ENCODE measurements at places on chromosomes 2 and 18.

DNA sequence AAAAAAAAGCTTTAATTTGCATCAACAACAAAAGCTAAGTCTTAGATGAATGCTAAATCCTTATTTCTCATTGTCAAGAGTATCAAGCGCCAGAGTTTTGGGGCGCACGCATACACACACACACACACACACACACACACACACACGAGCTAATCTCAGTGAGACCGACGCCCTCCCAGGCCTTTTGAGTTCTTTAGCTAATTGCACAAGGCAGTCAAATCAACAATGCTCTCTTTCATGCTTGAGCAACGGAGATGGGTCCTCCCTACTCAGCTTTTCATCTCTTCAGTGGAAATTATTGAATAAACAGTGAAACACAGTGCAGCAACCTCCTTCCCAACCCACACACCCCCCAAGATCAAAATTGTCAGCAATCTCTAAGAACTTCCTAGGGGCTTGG, 19.2 kb downstream of the GKN1 start:
- DNase-seq = no peak

DNA sequence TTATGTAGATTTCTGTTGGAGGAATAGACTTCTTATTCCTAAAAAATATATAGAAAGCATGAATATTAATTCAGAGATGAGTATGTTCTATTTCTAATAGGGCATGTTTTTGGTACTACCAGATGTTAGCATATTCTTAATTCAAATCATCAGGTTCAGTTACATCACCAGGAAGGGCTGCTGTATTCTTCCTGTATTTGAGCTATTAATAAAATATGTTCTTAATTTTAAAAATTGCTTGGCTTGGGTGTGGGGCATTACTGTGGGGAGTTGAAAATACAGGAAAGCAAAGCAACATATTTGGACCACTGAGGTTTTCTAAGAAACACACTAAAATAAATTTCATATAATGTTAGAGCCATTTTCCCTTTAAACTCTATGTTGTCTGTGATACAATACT, 343.0 kb downstream of the EPHA4 start:
- no peak for DNase-seq

- no peak for DNase-seq
Observed at GRCh38 chr18:58505181-58505580, 123.7 kb downstream of the ALPK2 start.

GRCh38 chr2:66426244-66427111, 8.4 kb upstream of the MEIS1 start:
- no peak for DNase-seq

DNA sequence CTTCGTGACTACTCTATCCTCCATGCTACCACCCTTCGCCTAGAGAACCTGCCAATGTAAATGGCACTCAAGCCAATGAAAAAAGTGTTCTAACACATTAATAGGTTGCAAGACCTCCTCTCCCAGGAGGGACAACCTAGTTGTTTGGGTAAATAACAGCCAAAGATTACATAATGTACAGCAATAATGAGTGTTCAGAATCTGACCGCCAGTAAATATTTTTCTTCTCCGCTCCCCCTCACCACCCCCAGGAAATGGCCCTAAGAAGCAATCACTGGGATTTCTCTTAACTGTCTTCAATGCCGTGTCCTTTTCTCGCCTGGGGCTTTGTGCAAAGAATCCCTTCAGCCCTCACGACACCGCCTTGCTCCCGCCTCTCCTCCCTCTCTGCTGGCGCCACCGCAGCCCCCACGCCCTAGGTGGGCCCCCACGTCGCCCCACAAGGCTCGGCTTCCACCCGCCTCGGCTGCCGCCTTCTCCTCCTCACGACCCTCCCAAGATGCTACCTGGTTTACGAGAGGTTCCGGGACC, 458 bp downstream of the HYCC2 start:
- DNase-seq = peak; percentile 9

DNA sequence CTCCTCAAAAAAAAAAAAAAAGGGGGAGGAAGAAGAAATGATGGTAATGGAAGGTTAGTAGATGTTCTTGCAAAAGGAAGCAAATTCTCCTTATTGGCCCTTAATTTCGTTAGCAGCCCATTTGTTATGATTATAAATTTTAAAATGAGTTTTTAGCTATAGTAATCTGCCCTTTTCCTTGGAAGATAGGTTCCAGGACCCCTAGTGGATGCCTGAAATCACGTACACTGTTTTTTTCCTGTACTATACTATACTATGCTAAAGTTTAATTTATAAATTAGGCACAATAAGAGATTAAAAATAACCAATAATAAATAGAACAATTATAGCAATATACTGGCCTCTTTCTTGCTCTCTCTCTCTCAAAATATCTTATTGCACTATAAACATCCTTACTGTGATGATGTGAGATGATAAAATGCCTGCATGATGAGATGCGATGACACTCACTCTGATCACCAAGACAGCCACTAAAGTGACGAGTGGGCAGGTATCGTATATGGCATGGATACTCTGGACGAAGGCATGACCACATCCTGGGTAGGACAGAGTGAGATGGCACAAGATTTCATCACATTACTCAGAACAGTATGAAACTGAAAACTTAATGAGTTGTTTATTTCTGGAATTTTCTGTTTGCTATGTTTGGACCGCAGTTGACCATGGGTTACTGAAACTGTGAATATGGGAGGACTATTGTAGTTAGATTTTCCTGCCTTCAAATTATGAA, 87.2 kb downstream of the KCTD18 start:
- no peak for DNase-seq

DNA sequence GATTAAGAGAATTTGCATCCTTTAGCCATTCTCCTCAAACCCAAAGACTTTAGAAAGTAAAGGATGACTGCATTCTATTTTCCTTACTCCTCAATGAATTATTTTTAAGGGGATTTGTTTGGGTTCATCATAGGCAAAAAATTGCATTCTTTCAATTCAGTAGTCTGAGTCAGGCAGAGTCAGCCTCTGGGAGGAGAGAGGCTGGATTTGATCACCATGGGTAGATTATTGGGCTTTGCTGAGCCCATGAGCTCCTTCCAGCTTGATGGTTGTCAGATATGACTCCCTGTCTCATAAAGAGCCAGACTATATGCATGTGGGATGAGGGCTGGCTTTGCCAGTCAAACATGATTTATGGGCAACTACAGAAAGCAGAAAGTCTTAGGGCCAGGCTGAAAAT, 101.2 kb downstream of the KCNS3 start:
- DNase-seq = no peak

GRCh38 chr2:66665124-66665984, 230.4 kb downstream of the MEIS1 start:
- DNase-seq = no peak

DNA sequence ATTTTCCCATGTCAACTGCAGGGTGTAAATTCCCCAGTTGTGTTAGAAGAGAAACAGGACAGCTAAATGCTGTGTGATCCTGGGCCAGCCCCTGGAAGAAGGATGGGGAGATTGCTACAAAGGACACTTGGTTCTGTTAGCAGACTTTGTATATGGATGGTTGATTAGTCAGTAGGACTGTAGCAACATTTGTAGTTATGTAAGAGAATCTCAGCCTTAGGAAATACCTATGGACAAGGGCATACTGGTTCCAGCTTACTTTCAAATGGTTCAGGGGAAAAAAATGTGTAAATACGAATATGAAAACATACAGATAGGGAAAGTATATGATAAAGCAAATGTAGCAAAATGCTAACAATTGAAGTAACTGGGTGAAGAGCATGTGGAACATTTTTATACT, 47.6 kb downstream of the GNAL start:
- no peak for DNase-seq

DNA sequence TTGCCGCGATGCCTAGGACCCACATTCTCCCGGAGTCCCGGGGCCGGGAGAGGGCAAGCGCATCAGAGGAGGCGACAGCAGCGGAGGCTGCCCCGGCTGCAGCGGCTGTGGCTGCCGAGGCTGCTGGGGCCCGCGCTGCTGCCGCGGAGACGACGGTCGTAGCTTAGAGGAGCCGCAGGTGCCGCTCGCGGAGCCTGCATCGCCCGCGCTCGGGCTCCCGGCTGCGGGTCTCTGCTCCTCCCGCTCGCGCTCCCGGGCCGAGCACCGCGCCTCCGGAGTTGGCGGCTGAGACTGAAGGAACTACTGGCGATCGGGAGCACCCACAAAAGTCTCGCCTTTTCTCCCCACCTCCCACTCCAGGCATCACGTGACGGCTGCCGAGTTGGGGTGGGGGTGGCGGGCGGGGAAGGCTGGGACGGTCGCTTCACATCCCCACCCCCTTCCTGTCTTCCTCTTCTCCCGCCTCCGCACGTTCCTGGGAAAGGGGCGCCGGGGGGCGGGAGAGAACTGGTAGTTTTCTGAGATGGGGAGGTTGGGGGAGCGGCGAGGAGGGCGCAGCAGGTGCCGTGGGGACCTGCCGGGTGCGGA, at the start of gene LYPD1:
Gene LYPD1 (minus strand): TSS at position 298 of the 588 bp plus-strand sequence. CDS start 273 bp downstream, at position 25.
- DNase-seq = no peak

DNA sequence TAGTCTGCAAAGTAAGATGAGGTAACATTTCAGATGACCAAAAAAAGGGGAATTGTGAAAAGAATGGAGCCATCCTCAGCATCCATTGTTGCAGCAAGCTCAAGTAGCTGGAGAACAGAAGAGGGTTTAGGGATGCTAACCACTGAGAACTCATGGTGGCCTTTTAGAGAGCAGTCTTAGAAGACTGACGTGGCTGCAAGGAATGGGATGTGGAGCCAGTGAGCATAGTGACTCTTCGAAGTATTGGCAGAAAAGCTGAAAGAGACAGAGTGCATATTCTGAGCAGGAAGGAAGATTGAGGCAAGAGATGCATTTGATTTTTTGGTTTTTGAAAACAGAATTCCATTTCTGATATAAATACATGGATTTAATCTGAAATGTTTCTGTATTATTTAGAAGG, 151.2 kb downstream of the UBE2E3 start:
- DNase-seq = no peak

- no peak for DNase-seq
Observed at GRCh38 chr18:9790261-9790660, 82.2 kb downstream of the RAB31 start.

- no peak for DNase-seq
Observed at GRCh38 chr18:25998461-25998860, 92.0 kb downstream of the SS18 start.

DNA sequence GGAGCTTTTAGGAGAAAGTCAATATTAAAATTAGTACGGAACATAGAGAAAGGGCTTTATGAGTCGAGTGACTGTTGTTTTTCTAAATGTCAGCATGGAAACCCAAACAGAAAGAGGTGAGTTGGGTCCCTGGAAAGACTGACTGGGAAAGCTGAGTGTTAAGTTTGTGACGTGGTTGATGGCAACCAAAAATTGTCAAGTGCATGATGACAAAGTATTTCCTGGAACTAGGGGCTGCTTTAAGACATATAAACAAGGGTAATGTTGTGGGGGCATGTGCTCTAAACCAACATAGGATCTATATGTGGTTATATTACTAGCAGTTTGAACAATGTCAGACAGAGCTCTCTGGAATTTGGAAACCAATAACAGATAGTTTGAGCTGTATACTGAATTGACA, 50.9 kb upstream of the GPD2 start:
- DNase-seq = no peak

- DNase-seq = no peak
Observed at GRCh38 chr2:227856697-227857096, 14.7 kb upstream of the DAW1 start.

- DNase-seq = no peak
Observed at GRCh38 chr2:65370387-65371073, 61.9 kb downstream of the SPRED2 start.

GRCh38 chr2:120879431-120880295, 144.0 kb downstream of the GLI2 start:
- DNase-seq = no peak

DNA sequence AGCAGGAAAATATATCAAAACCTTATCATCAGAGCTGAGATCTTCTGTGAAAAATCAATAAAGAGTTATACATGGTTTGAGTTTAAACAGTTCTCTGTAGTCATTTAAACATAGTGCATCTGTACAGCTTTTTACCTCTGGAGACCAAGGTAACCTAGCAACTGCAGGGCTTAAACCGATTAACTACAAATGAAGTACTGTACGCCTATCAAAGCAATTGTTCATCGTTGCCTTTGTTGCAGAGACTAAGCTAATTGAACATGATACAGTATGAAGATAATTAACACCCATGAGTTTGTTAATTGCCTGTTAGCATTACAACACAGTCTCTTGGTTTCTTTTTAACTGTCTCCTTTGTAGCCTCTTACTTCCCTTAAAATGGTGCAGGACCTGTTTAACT, 147.9 kb downstream of the LNPK start:
- DNase-seq = no peak

DNA sequence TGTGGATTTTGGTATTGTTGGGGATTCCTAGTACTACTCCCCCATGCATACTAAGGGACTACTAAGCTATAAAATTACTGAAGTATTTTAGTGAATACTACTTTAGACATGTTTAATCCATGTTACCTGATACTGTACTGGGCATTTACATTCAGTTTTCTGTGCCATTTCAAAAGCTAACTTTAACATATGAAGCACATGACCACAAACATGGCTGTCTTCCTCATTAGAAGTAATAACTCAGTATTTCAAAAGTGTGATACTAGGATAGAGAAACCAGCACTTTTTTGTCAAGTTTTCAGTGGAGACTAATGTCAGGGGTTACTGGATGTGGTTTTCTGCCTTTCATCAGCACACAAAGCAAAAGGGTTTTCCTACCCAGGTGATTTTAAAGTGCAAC, 27.9 kb downstream of the WDR33 start:
- DNase-seq = no peak

- no peak for DNase-seq
Observed at GRCh38 chr2:197925976-197926375, 121.6 kb downstream of the PLCL1 start.

DNA sequence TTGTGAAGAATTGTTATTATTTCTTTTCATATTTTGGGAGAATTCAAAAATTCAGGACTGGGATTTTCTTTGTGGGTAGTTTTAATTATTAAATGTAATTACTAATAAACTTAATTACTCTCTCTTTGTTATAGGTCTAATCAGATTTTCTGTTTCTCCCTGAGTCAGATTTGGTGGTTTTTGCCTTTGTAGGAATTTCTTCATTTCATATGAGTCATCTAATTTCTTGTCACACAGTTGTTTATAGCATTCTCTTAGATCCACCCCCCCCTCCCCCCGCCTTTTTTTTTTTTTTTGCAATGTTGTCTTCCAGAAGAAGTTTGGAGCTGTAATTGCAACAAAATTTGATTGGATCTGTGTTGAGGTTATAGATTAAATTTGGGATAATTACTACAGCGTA, 26.0 kb upstream of the GALR1 start:
- peak; percentile 59 for DNase-seq

GRCh38 chr18:8529609-8530008, 79.6 kb upstream of the RAB12 start:
- DNase-seq = no peak

DNA sequence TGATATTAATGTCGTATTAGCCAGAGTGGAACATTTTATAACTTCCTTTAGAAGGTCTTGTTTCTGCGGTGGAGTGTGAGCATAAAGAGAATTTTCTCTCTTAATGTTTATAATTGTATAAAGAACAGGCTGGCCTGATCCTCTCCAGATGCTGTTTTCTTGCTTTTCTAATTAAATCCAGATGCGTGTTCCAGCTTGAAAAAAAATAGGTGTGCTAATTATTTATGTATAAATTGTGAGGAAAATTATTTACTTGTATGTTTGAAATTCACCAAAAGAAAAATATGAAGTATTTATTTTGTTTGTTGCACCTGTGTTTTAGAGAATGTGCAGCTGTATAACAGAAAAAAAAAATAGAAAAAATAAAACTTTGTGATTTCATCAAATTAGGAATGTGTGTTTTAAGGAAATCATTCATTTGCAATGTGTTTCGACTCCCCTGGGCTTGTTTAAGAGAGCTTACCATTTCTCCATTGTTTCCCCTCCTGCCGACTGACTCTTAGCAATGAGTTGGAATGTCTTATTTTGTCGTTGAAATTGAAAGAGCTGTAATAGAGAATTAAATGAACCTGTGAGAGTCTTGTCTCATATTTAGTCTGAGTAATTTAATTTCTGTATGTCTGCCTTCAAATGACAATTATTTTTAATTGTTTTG, 220.1 kb upstream of the NXPH2 start:
- no peak for DNase-seq
